Camera-type eye (tissue), 1 donor: ENCODE measurements at places on chromosomes 1 and 21. TPM values are rescaled to one million over a fixed set of nuclear protein-coding genes. Genes with fewer than 3 reads are reported as not detected.

PIK3R3 gene
- total RNA-seq: 33.9 TPM

OR6N1 gene
- total RNA-seq: not detected

CYP4A11 gene
- total RNA-seq: not detected

RIIAD1 gene
- not detected for total RNA-seq

NBPF14 gene
- 41.9 TPM for total RNA-seq

EPHA8 gene
- total RNA-seq: 33.2 TPM

VSIG8 gene
- total RNA-seq: not detected

CLCA1 gene
- not detected for total RNA-seq

SLC16A4 gene
- 13.6 TPM for total RNA-seq

P3H1 gene
- 68.0 TPM for total RNA-seq

THEM4 gene
- 23.2 TPM for total RNA-seq

FCRL6 gene
- total RNA-seq: 0.16 TPM

CFHR4 gene
- not detected for total RNA-seq

MATN1 gene
- 0.33 TPM for total RNA-seq

OR2T6 gene
- total RNA-seq: not detected

XCL1 gene
- total RNA-seq: not detected

DOCK7 gene
- 183 TPM for total RNA-seq

CD34 gene
- 54.6 TPM for total RNA-seq

SLAMF8 gene
- 0.60 TPM for total RNA-seq

MYOG gene
- 19.8 TPM for total RNA-seq

KCNK2 gene
- total RNA-seq: 3.5 TPM

LDLRAD1 gene
- not detected for total RNA-seq

STIL gene
- total RNA-seq: 7.1 TPM

OR2L8 gene
- not detected for total RNA-seq

ERVH48-1 gene
- total RNA-seq: not detected

SETD4 gene
- 37.1 TPM for total RNA-seq

KIF17 gene
- 4.7 TPM for total RNA-seq

LCE6A gene
- not detected for total RNA-seq

MCOLN3 gene
- 3.0 TPM for total RNA-seq

CD1B gene
- not detected for total RNA-seq

VAV3 gene
- total RNA-seq: 22.1 TPM

GON4L gene
- 66.4 TPM for total RNA-seq

DNAH14 gene
- 85.6 TPM for total RNA-seq

AMY1C gene
- total RNA-seq: not detected

TNFRSF1B gene
- 7.8 TPM for total RNA-seq

ITLN2 gene
- total RNA-seq: not detected

KRTAP19-2 gene
- not detected for total RNA-seq

FAM163A gene
- 1.3 TPM for total RNA-seq

PYHIN1 gene
- not detected for total RNA-seq

UTP25 gene
- 10.4 TPM for total RNA-seq

EGLN1 gene
- total RNA-seq: 60.5 TPM

ZNF648 gene
- 0.71 TPM for total RNA-seq

TSTD1 gene
- total RNA-seq: 29.7 TPM

GIPC2 gene
- total RNA-seq: 2.1 TPM

TMCC2 gene
- 45.5 TPM for total RNA-seq

C1orf167 gene
- not detected for total RNA-seq

GNG5 gene
- 18.1 TPM for total RNA-seq

OR2L2 gene
- 0.88 TPM for total RNA-seq

PBXIP1 gene
- 118 TPM for total RNA-seq
